H9 (cell line): ENCODE measurements at places on chromosomes 16 and 17.

- H3K27ac ChIP-seq = no peak overlapping the region
- H3K4me3 ChIP-seq = no peak overlapping the region
- no peaks in the 10 kb centered on the region for H3K36me3 ChIP-seq
- no peaks in the 10 kb centered on the region for H3K27me3 ChIP-seq
Measured at GRCh38 chr17:65356536-65356935, 204.9 kb downstream of the AXIN2 start.

DNA sequence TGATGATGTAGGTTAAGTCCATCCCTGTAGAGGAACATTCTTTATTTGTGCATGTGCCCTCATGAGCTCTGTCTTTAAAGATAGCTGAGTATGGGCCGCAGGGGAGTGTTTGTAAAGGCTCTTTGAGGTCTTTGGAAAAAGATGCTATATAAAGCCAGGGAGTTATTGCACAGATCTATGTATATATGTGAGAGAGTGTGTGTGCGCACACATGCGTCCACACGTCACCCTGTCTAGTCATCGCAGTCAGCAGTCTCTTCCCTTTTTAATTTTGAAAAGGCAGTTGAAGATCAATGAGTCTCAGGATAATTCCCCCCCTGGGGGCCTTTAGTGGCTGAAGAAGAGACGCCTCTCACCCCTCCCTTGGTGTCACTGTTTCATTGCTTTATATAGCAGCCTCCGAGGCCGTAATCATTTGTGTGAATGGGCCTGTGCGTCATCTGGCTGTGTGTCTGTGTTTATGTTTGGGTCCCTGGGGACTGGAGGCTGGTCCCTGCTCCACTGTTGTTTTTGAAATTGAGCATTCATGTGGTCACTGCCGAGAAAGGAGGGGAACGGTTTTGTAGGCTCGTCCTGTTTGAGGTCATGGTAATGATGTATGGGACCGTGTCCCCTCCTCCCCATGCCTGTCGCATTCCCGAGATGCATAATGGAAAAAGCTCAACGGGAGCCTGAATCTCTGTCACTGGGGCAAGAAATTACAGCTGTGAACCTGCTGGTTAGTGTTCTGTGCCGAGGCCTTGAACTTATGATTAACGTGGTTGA, 143.9 kb downstream of the SNX29 start:
- no peaks in the 10 kb centered on the region for H3K27me3 ChIP-seq
- H3K36me3 ChIP-seq = no peaks in the 10 kb centered on the region
- no peaks in the 10 kb centered on the region for H3K4me1 ChIP-seq
- DNase-seq = no peak
- no peak overlapping the region for H3K4me3 ChIP-seq

DNA sequence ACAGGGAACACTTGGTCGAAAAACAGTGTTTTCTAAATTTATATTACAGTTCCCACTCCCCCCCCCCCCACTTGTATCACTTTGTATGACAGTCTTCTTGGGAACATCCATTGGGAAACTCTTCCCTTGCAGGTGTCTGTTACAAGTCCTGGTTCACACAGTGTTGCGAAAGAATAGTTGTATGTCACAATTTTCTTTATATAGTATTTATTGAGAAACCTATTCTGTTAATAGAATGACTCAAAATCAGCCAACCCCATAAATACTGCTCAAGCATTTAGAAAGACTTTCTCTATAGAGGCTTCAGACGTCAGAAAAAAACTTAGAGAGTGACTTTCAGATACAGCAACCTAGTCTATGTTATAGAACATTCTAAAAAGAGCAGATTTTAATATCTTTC, 414.4 kb downstream of the WWOX start:
- no peak overlapping the region for H3K27ac ChIP-seq
- H3K4me1 ChIP-seq = no peaks in the 10 kb centered on the region
- no peak overlapping the region for H3K4me3 ChIP-seq
- no peak for DNase-seq
- no peaks in the 10 kb centered on the region for H3K27me3 ChIP-seq
- no peaks in the 10 kb centered on the region for H3K36me3 ChIP-seq

GRCh38 chr17:82932518-82933310, 92.9 kb upstream of the ZNF750 start:
- H3K4me3 ChIP-seq = no peak overlapping the region
- H3K27me3 ChIP-seq = no peaks in the 10 kb centered on the region
- H3K27ac ChIP-seq = no peak overlapping the region
- no peak for DNase-seq

DNA sequence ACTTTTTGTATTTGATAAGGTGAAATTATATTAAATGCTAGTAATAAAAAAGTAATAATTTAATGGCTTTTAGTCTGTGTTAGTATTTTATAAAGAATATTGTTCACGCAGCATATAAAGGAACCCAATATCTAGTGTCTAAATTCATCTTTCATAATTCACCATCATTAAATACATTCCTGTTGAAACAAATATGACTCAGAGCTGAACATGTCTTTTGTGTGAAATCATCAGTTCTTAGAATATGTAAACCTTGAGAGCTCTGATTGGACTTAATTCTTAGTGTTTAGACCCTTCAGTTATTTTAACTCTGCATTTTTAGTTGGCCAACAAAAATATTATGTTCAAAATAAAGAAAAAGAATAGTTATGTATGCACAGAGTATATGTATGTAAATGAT, 71.8 kb downstream of the ABHD15 start:
- DNase-seq = no peak
- no peak overlapping the region for H3K4me3 ChIP-seq
- H3K27me3 ChIP-seq = no peaks in the 10 kb centered on the region
- peaks cover 73% of the 10 kb centered on the region for H3K36me3 ChIP-seq
